ENCODE measurements at places on chromosomes 3 and 15.

DNA sequence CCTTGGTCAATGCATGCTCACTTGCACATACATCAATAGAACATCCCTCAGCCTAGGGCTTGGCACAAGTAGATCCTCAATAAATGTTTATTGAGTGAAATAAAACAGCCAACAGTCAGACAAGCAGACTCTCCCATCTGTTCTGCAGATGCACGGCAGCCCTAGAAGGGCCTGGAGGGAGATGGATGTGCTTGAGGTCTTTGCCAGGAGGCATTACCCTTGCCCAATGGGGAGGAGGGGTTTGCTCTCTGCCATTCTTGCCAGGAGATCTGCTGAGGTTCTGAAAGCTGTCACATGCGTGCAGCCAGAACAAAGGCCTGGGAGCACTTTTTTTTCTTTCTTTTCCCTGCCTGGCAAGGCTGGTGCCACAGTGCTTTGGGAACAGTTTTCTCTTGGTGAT is 349.3 kb upstream of the THRB start:
- no peak for DNase-seq

DNA sequence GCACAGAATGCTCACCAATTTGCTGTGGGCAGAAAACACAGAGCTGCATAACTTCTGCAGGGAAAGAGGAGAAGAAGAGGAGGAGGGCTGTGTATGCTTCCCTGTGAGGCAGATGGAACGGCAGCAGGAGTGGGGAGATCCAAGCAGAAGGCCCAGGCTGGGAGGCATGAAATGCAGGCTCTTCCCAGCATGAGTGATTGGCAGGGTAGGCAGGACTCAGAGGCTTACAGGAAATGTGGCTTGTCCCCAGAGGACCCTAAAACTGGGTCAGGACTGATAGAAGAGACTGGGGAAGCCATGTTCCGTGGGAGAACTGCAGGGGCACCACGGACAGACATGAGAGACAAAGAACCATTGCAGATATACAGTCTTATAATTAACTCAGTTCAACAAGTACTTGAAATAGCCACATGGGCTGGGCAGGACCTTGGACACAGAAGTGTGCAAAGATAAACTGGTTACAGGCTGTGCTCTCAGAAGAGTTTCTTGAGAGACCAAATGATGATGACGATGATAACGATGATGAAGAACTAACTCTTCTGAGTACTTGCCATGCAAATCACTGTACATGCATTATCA is 286.9 kb downstream of the EPHB1 start:
- no peak for DNase-seq

GRCh38 chr3:46960081-46960701 is 16.4 kb downstream of the CCDC12 start:
- DNase-seq, result peak; percentile 20

DNA sequence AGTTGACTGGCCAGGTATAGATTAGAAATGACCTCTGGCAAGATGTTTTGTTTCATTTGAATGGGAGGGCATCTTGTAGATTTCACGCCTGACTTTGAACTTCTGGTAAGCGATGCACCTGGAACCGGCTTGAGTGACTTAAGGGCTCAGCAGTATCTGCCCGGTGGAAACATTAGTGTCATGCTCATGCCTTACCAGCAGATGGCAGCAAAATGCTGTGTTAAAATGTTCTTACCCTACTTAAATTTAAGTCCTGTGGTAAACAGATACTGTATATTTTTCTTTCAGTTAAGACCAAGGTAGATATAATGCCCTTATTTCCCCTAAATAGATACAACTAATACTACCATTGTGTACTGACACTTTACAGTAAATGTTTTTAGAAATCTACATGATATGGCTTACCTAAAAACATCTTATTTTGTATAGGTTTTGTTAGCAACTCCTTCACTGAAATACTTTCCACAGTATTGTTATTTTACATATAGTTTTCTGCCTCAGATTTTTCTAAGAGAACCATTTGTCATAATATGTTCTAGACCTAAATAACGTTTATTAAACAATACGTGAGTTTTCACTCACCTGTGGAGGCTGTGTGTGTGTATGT is 25.5 kb downstream of the ASB7 start:
- peak; percentile 53 for DNase-seq

- no peak for DNase-seq
Observed at GRCh38 chr3:16026753-16027152, 147.7 kb upstream of the GALNT15 start.

GRCh38 chr3:10008588-10009344 is 17.5 kb upstream of the FANCD2 start:
- DNase-seq, result no peak

DNA sequence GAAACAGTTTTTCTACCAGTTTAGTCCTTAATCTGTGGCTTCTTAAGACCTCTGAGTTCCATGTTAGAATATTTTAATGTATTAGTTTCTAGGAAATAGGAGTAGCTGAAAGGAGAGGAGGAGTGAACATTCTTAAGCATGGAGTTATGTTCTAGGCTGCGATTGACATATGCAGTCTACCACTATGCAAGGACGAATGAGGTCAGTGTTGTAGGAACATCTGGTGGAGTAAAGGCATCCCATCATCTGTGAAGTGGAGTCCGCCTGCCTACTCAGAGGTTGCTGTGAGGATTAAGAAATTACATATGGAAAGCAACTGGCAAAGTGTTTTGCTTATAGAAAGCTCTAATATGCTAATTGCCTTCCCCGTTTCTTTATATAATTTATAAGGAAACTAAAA is 45.1 kb downstream of the SNAPC5 start:
- no peak for DNase-seq

Measured in GM04504 (cell line).